ENCODE measurements at places on chromosomes 11 and 22. TPM values are rescaled to one million over a fixed set of nuclear protein-coding genes. Genes with fewer than 3 reads are reported as not detected.

KIAA0930 gene
- 87.6 TPM for total RNA-seq

INSC gene
- total RNA-seq, result not detected

MORC2 gene
- total RNA-seq, result 15.4 TPM

RAB39A gene
- total RNA-seq, result 0.53 TPM

MUC5B gene
- 4.3 TPM for total RNA-seq
